ENCODE measurements at places on chromosomes 2 and 18.

DNA sequence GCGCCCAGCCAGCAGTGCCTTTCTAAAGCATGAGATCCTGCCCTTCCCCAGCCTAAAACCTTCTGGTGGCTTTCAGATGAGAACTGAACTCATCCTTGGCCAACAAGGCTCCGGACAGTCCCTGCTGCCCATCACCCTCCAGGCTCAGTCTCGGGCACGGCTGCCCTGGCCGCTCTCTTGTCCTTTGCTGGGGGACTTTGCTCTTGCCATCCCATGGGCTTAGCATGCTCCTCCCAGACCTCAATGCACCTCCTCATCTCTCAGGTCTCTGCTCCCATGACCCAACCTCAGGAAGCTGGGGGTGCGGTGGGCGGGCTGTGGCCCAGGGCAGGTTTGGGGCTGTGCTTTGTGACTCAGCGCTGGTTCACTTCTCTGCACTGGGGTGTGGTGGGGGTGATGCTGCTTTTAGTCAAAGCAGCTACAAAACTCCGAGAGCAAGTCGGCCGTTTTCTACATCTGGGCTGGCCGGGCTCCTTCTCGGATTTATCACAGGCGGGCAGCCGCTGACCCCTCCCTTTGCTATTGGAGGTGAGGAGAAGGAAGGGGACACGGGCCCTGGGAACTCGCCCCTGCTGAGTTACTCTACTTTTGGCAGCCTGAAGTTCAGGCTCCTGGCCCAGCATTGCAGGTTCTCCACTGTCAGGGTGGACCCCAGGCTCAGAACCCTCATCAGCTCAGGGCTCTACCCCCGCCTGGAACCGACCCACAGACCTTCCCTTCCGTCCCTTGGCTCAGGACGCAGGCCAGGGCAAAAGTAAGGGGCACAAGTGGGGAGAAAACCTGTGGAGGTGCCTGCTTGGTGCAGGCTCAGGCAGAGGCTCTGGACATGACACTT is 90.6 kb upstream of the TAF1B start:
- peak; percentile 86 for DNase-seq

- DNase-seq, result no peak
Observed at GRCh38 chr2:152693033-152693432, 24.2 kb downstream of the PRPF40A start.

DNA sequence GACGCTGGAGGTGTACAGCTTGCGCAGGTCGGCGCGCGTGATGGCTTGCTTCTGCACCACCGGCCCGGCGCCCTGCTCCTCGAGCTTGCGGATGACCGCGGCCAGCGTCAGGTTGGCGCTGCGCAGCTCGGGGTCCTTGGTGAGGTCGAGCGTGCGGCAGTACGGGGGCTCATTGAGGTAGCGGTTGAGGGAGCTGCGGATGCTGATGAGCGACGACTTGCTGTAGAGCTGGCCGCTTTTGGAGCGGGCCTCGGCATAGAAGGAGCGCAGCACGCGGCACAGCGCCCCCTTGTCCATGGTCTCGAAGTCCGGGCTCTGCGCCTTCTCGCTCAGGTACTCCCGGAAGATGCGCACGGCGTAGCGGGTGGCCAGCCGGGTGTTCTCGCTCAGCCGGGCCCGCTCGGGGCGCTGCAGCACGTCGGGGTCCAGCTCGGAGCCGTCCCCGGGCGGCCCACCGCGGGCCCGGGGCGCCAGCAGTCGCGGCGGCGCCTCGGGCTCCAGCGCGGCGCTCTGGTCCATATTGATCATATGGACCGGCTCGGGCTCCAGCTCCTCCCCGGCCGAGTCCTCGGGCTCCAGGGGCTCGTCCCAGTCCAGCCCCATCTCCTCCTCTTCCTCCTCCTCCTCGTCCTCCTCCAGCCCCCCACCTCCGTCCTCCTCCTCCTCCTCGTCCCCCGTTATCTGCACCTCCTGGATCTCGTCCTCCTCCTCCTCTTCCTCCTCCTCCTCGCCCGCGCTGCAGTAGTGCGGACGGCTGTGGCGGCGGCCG is 523 bp downstream of the KCTD1 start:
- peak; percentile 21 for DNase-seq

- no peak for DNase-seq
Observed at GRCh38 chr2:148545390-148546256, 98.9 kb upstream of the EPC2 start.

GRCh38 chr2:204505946-204506345 is 39.3 kb upstream of the PARD3B start:
- no peak for DNase-seq

Measured in activated T-helper 9 cell treated with anti-CD3 and anti-CD28 coated beads, Interleukin-2, amount 50 U/mL, for 16 hours (primary cell).